ENCODE measurements at places on chromosomes 11 and 22. TPM values are rescaled to one million over a fixed set of nuclear protein-coding genes. Genes with fewer than 3 reads are reported as not detected.

Gene ST3GAL4
- total RNA-seq: 4.7 TPM

Gene SCN4B
- total RNA-seq: not detected

DNA sequence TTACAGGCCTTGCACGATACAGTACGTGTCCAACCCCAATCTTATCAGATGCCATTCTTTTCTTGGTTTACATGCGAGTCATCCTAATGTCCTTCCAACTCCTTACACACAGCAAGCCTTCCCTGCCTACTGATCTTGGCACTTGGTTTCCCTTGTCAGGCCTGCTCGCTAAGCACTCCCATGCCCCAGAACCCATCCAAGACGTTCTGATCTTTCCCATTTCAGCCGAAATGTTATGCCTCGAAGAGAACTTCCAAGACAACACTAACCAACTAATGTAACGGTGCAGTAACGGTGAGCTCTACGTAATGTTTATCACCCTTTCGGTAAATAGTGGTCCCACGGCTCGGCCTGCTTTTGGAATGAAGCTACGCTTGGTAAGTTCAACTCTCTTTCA lies 521 bp downstream of the PES1 start:
- no peak for DNase-seq

DNA sequence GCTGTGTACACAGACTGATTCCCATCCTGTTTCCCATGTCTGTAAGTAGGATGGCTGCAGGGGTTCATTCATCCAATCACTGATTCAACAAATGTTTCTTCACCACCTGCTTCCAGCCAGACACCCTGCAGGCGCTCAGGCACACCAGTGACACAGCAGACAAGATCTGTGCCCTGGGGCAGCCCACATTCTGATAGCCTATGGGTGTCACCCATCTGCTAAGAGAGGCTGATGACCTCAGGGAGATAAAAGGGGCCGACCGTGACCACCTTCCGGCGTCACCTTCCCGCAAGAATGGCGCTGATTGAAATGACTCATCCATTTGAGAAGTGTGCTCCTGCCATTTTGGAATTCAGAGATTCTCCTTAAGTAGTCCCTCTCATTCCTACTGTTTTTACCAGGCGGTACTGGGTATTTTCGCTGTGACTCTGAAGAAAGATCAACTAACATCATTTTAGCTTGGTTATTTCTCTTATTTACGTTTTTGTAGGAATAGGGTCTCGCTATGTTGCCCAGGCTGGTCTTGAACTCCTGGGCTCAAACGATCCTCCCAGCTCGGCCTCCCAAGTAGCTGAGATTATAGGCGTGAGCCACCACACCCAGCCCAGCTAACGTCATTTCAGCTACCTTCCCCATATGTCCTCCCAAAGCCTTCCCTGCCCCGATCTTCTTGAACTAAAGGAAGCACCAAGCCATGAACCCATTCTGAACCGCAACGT lies 73.2 kb upstream of the BID start:
- DNase-seq: no peak

DNA sequence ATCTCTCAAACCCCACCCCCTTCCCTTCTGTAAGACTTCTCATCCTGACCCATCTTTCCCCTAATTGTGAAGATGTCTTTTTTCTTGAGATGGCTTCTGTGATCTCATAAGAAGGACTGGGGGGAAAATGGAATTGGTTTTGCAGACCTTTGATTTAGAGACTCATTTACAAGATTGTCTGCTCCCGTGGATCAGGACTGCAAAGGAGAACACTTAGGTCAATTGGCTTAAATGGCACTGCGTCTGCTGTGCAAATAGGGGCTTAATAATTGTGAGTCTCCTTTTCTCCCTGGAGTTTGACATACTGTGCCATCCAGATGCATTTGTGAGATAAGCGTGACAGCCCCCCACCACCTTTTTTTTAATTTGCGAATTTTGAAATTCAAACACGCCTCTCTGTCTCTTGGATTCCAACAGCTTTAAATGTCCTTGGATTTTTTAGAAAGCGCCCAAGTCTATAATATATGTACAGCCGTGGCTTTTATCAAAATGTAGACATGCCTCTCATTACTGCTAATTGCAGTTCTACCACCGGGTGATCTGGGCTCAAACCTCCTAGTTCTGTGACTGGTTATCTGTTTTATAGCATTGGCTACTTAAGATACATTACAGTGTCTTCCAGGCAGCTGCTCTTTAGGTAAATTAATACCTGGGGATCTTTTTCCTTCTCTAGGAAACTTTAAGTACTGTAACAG lies 150.0 kb downstream of the DBX1 start:
- no peak for DNase-seq

Gene F2
- total RNA-seq: not detected

DNA sequence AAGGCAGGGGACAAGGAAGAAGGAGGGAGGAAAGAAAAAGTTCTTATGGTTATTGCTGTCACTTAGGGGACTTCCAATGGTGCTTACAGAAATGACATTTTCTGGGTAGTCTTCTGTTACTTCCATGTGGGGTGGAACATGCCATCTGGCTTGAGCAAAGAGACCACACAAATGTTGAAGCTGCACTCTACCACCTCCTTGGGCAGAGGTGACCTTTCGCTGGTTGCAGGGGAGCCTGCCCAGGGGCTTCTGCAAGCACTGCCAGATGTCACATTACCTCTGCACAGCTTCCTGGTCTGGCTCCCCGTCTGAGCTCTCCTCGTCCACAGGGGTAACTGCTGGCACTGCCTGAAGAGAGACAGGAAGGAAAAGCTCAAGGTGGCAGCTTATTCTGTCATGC lies 32.6 kb upstream of the APOA1 start:
- no peak for DNase-seq

GRCh38 chr11:60457576-60457975 lies 1.9 kb downstream of the MS4A1 start:
- DNase-seq: no peak

- no peak for DNase-seq
Observed at GRCh38 chr11:117084992-117085391, 13.2 kb downstream of the SIK3 start.

GRCh38 chr11:128720522-128720985 lies 26.7 kb downstream of the FLI1 start:
- no peak for DNase-seq

- no peak for DNase-seq
Observed at GRCh38 chr11:34653851-34654482, 33.1 kb downstream of the EHF start.

- no peak for DNase-seq
Observed at GRCh38 chr11:118634431-118635236, 27.2 kb downstream of the PHLDB1 start.

GRCh38 chr11:6844356-6844755 lies 1.1 kb upstream of the OR10A5 start:
- DNase-seq: no peak

All from CD4-positive, CD25-positive, alpha-beta regulatory T cell (primary cell).